ENCODE measurements at places on chromosomes 2 and 18. TPM values are rescaled to one million over a fixed set of nuclear protein-coding genes. Genes with fewer than 3 reads are reported as not detected.
A peak's percentile ranks its signal among the peaks of the same experiment; 100 is the strongest.

TMEM17 gene
- total RNA-seq = 0.15 TPM

TXNDC2 gene
- not detected for total RNA-seq

C1QL2 gene
- total RNA-seq = not detected

IWS1 gene
- total RNA-seq = 49.8 TPM

SNED1 gene
- 2.1 TPM for total RNA-seq

SPC25 gene
- total RNA-seq = 2.4 TPM

TMEM198 gene
- total RNA-seq = 4.8 TPM

UGT1A4 gene
- total RNA-seq = not detected

SCN2A gene
- total RNA-seq = not detected

MC2R gene
- not detected for total RNA-seq

LOXHD1 gene
- not detected for total RNA-seq

LRRC30 gene
- not detected for total RNA-seq

DYNAP gene
- total RNA-seq = not detected

SPOPL gene
- 23.8 TPM for total RNA-seq

UGT1A3 gene
- total RNA-seq = not detected

SCN1A gene
- total RNA-seq = not detected

NR4A2 gene
- total RNA-seq = 27.8 TPM

DNA sequence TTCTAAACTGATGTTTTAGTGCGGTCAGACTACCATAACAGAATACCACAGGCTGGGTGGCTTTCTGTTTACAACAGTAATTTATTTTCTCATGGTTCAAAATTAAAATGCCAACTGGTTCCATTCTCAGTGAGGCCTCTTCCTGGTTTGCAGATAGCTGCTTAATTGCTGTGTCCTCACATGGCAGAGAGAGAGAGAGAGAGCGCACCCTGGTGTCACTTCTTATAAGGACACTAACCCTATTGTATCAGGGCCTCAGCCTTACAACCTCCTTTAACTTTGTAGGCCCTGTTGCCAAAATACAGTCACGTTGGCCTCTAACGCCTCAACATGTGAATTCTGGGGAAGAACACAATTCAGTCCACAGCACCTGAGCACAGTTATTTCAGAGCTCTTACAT is 37.5 kb upstream of the ZNF385B start:
- no peak for DNase-seq

DNA sequence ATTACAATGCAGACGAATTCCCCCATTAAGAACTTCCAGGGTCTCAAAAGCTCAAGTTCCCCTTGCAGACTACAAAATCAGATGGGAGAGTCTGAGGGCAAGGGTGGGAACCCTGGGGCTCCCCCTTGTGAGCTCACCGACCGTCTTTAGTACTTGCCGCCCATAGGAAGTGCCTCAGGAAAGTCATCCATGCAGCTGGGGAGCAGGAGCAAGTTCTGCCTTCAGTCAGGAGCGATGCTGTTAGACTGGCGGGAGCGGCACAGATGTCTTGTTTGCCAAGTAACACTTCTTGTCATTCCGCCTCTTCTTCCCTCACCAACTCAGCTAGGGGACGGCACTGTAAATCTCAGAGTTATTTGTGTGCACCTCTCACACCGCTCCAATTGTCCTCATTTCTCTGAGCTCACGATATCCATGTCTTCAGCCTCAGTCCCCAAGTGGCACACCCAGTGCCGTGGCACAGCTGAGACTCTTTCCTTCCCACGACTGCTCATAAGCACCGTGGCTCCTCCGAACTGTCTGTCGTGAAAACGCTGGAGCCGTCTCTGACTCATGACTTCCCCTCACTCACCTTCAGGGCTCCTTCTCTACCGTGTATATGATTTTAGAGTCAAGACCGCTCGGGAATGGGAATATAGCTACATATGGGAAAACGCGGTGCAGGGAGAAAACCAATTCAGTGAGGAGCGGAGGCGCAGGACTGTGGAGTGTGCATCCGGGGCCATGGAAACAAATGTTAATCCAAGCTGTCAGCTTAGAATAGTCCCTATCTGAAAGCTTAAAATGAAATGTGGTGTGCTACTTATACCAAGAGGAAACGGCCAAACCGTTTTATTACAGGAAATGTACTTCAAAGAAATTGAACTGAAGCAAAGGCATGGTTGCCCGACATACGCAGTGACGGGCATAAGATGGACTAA is 34.0 kb downstream of the UXS1 start:
- DNase-seq = peak; percentile 64

DNA sequence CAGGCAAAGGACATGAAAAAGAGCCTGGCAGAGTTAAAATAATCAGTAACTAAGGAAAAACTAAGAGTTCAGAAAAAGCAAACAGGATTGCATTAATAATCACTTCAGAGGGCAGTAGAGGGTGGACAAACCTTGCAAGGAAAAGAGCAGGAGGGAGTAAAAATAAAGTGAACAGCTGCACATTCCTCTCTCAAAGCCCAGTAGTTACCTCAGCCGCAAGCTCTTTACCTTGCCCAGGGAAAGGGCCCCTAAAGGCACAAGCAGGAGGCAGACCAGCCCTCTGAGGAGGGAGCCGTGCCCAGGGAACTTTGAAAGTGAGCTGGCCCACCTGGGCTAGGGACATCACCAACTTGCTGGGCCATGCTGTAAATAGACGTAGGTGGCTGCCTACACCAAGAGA is 196.9 kb downstream of the C1D start:
- DNase-seq = no peak

DNA sequence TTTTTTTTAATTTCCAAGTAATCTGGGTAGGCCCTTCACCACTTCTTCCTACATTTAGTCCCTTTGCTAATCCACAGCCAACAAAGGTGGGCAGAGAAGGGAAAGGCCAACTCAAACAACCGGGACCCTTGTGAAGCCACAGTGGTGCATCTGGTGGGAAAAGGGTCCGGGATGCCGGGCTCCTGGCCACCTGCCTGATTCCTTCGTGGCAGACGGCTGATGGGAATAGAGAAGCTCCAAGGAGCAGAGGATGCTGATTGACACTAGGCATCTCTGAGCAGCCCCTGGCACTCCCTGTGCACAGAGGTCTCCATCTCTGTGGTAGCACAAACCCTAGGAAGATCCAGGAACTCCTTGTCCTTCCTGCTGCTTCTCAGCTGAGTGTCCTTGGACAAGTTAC is 37.0 kb downstream of the POLR1A start:
- DNase-seq = no peak

GRCh38 chr18:62809900-62810299 is 94.6 kb downstream of the PHLPP1 start:
- no peak for DNase-seq

DNA sequence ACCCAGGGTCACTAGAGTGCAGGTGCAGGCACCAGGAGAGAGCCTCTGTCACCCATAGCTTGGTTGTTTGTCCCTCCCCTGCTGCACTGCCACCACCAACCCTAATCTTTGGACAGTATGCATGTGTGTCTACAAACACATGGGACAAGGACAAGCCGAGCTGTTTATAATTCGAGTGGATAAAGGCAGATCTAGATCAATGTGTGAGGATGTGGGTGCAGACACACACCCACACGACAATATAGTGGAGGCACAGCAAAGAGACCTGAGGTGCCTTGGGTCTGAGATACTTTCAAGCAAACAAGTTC is 199.2 kb downstream of the TNS1 start:
- no peak for DNase-seq

GRCh38 chr18:47120428-47120827 is 29.9 kb downstream of the HDHD2 start:
- DNase-seq = no peak

- DNase-seq = no peak
These were observed 400.7 kb downstream of the NBAS start for GRCh38 chr2:15160201-15160991.

DNA sequence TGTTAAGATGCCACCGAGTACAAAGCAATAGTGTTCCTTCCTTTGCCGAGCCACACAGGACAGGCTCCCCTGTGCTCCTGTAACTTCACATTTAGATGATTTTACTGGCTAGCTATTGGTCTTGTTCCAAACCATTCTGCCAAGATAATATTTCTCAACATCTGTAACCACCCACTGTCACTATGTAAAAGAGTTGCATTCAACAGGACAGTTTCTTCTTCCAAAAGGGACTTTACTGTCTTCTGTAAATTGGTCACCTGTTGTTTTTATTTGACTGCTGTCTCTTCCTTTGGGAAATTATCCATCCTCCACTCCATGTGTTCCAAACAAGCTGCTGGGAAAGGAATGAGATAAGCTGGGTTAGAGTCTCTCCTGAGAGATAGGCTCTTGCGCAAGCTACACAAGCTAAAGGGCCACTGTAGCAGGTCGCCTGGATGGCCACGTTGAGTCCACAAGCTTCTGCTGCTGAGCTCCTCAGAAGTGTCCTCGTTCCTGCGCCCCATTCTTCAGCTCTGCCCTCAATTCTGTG is 14.4 kb upstream of the BZW1 start:
- DNase-seq = no peak

GRCh38 chr2:180728928-180729559 is 251.4 kb upstream of the UBE2E3 start:
- no peak for DNase-seq

- no peak for DNase-seq
These were observed 41.4 kb downstream of the STEAP3 start for GRCh38 chr2:119264781-119265692.

DNA sequence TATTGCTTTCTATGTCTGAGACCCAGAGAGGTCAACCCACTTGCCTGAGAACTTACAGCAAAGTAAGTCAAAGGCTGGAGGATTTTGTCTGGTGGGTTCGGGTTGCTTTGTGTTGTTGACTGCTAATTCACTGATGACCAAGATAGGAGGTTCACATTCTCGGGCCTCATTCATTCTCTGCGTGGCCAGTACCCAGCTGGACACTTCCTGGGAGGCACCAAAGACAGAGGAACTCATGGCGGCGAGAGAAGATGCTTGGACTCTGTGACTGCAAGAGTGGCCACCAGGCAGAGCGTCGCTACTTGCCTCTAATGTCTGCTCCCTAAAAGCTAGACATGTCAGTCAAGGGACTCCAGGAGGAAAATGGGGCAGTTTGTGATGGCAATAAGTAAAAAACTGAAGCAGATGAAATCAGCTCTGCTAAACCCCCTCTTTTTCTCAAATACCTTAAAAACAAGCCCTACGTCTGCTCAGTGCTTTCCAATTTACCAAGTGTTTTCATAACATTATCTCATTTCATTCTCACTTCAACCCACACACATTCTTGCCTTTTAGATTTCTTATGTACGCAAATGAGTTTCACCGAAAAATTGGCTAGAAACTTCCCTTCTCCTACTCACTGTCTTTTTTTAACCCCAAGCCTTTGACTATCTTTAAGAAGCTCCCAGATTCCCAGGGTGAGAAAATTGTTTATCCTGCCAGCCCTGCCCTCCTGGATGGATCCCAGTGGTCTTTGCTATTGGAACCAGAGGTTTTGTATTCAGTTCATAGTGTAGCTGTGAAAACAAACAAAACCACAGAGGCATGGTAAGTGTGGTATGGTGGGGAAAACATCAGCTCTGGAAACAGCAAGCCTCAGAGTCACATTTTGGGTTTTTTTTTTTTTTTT is 4.9 kb upstream of the LBH start:
- no peak for DNase-seq

GRCh38 chr2:11754700-11755015 is 8.2 kb downstream of the LPIN1 start:
- DNase-seq = no peak

DNA sequence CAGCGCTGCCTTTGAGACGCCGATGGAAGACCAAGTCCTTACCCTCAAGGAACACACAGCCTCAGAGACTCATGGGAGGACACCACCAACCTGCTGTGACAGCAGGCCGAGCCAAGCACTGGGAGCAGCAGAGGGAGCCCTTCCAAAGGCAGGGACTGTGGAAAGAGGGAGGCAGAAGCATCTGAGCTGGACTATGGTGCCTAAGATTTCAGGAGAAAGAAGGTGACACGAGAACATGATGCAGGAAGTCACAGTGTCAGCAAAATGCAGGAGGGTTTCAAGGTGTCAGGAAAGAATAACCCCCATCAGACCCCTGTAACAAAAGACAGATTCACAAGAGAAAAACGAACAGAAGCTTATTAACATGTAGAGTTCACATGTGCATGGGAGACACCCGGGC is 24.2 kb upstream of the COX7A2L start:
- DNase-seq = no peak

DNA sequence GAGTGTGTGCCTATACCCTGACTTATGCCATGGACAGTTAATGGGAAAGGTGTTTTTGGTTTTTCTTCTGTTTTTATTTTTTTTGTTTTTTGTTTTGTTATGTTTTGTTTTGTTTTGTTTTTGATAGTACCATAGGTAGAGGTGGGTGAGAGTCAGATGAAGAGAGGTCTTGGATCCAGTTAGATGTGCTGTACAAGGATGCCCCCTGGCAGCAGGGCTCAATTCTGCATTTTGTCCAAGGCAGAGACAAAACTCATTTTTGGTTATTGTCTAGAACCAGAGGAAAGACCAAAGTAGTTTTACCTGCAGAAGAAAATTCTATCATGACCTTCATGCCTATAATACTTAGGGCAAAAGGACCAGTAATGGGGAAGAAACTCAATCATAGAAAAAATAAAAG is 48.5 kb downstream of the SLC5A7 start:
- no peak for DNase-seq

DNA sequence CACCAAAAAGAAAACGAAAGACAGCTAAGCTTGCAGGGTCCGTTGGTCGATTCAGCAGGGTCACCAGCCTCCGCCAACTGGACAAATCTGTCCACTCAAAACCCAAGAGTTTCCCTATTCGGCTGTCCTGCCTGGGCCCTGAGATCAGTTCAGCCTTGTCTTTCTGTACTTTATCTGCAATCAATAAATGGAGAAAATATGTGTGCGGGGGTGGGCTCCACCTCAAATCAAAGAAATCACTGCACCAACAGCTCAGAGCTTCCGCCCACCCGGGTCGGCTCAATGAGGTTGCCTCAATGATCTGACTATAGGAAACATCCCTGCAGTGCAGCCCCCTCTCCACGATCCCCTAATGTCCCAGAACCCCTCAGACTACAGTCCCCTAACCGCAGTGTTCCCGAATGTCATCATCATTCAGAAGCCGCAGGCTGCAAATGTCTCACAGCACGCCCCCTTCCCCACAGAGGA is 447 bp downstream of the GGCX start:
- DNase-seq = peak; percentile 39

DNA sequence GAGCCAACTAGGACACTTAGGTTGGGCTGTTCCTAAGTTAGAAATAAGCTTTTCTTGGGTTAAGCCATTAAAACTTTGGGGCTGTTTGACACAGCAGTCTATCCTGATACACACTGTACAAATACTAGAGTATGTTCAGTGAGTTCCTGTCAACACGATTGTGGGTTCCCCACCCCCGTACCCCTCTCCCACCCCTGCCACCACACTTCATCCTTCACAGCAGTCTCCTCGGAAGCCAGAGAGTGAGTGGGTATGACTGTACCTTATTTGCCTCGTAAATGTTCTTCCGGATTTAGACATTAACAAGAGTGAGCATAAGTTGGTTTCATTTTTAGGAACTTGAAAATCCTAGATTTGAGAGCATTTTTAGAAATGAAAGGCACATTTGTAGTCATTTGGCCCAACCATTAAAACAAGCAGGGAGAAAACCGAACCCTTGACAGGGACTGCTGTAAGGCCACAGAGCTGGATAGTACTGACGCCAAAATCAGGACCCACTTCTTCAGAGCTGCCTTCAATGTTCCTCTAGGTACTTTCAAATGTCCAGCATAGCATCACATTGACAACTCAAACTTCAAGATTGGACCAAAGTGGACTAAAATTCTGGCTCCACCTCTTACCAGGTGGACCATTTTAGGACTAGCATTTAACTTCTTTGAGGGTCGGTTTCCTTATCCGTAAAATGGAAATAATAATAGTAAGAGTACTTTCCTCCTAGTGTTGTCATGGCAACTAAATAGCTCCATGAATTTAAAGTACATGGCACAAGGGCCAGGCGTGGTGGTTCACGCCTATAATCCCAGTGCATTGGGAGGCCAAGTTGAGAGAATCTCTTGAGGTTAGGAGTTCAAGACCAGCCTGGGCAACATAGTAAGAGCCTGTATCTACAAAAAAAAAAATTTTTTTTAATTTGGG is 166.3 kb upstream of the SERTAD2 start:
- peak; percentile 53 for DNase-seq
